Thyroid gland (tissue), 4 donors: ENCODE measurements at places on chromosomes 16 and 17. TPM values are rescaled to one million over a fixed set of nuclear protein-coding genes. Genes with fewer than 3 reads are reported as not detected.

GRCh38 chr17:30550512-30551273, 73.5 kb downstream of the GOSR1 start:
- H3K4me1 ChIP-seq = no peaks in the 10 kb centered on the region
- H3K27ac ChIP-seq = no peak overlapping the region
- no peaks in the 10 kb centered on the region for H3K27me3 ChIP-seq
- no peak for DNase-seq
- H3K36me3 ChIP-seq = no peaks in the 10 kb centered on the region

- H3K4me3 ChIP-seq = peak overlapping the region; percentile 9
- DNase-seq = peak; percentile 13
- no peaks in the 10 kb centered on the region for H3K36me3 ChIP-seq
- H3K27ac ChIP-seq = no peak overlapping the region
Observed at GRCh38 chr16:1613728-1614455, 1.7 kb downstream of the CRAMP1 start.

- no peak overlapping the region for H3K4me3 ChIP-seq
- no peak overlapping the region for H3K27ac ChIP-seq
- no peaks in the 10 kb centered on the region for H3K27me3 ChIP-seq
- H3K36me3 ChIP-seq = no peaks in the 10 kb centered on the region
- DNase-seq = peak; percentile 74
Observed at GRCh38 chr17:57597531-57598453, 147.3 kb downstream of the CCDC182 start.

Gene LRRC46
- total RNA-seq = not detected

Gene ST6GALNAC1
- total RNA-seq = 0.29 TPM

Gene SNAI3
- total RNA-seq = 0.33 TPM

Gene USP7
- total RNA-seq = 83.3 TPM
